NCI-H446 (cell line): ENCODE measurements at places on chromosomes 7 and 10.
A peak's percentile ranks its signal among the peaks of the same experiment; 100 is the strongest.

DNA sequence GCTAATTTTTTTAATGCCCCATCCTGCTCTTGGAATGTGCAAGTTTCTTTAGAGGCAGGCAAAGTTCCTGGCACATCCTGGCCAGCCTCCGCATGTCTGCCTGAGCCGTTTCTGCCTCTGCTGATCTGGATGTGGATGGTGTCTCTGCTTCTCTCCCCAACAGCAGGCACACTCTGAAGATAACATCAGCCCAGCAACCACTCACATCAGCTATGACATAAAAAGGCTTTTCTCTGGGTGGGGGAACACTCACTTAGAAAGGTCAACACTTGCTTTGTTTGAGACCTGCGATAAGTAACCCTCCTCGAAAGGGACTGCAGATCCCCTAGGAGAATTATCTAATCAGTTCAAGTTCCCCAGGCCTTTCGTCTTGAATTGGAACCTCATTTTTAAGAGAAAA is 142.9 kb downstream of the FGFR2 start:
- no peak for DNase-seq

- DNase-seq, result no peak
Measured at GRCh38 chr7:7292085-7292484, 109.7 kb downstream of the C1GALT1 start.

- DNase-seq, result no peak
Measured at GRCh38 chr7:48285373-48285772, 114.1 kb downstream of the ABCA13 start.

GRCh38 chr7:133931053-133931452 is 196.1 kb upstream of the LRGUK start:
- no peak for DNase-seq

DNA sequence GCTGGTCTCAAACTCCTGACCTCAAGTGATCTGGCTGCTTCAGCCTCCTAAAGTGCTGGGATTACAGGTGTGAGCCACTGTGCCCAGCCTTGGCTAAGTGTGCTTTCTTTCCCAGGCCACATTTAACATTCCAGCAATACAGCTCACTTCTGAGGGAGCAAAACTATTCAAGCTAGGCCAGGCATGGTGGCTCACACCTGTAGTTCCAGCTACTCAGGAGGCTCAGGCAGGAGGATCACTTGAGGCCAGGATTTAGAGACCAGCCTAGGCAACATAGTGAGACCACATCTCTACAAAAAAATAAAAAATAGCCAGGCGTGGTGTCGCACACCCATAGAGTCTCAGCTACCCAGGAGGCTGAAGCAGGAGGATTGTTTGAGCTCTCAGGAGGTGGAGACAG is 23.3 kb upstream of the TPST1 start:
- no peak for DNase-seq

GRCh38 chr7:94556028-94556427 is 46.4 kb downstream of the CASD1 start:
- DNase-seq, result no peak

GRCh38 chr7:151051108-151051507 is 2.8 kb downstream of the ASIC3 start:
- no peak for DNase-seq

- peak; percentile 69 for DNase-seq
Measured at GRCh38 chr7:135755351-135755753, 6.7 kb upstream of the FAM180A start.

GRCh38 chr7:10579561-10579960 is 394.1 kb upstream of the PHF14 start:
- DNase-seq, result no peak

DNA sequence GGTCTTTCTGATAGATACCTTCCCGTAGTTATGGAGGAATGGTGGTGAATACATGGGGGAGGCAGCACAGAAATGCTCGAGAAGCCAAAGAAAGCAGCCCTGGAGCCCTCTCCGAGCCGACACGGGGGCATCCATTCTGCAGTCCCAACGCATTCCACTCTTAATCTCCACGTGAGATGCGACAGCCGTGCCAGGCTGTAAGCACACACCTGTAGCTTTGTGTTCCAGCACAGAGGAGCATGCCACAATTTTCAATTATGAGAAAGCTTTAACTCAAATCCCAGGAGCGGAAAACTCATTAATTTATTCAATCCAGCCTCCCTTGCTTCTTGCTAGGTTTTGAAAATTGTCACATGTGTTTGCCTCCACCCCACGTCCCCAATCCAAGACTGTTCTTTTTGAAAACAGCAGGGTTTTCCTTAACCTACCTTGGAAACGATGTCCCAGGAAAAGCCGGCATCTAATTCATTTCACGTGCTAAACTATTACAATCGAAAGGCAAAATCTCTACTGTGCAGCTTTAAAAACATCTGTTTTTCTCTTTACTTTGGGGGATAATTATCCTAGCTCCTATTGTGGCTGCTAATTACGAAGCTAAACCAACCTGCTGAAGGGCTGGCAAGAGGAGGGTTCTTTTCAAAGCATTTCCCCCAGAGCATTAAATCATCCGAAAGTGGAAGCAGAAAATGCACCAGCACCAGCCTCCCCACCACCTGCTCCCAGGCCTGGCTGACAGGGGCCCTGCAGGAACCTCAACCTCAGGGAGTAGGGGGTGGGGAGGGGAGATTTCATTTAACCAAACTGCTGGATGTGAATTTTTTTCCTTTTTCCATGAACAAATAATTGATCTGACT is 56.0 kb upstream of the CHST15 start:
- DNase-seq, result no peak

DNA sequence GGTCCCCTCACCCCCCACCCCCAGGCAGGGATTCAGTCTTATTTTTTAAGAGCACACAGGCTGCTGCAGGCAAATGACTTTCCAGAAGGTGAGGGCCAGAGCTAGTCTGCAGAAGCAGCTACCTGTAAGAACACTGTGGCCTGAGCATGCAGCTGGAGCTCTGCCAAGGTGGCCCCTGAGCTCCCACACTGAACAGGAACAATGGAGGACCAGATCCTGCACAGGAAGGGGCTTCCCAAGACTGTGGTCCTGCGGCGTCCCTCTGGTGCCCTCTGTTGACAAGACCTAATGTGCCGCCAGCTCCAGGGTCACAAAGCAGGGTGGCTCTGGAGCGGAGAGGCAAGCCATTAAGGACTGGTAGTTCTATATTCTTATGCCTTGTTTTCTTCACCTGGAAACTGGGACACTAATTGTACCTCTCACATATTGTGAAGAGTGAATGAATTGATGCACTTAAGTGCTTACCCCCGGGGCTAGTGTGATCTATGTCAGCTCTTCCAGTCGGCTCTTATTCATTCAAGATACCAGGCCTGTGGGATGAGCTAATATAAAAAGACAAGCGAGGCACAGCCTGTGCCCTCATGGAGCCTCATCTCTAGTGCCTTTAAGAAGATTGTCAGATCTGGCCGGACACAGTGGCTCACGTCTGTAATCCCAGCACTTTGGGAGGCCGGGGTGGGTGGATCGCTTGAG is 8.0 kb upstream of the BEND7 start:
- DNase-seq, result peak; percentile 51

- DNase-seq, result no peak
Measured at GRCh38 chr7:70707823-70708243, 424.1 kb upstream of the GALNT17 start.

GRCh38 chr10:128463991-128464760 is 338.0 kb upstream of the MKI67 start:
- DNase-seq, result no peak

- DNase-seq, result no peak
Measured at GRCh38 chr10:84038035-84038434, 101.3 kb upstream of the GHITM start.

DNA sequence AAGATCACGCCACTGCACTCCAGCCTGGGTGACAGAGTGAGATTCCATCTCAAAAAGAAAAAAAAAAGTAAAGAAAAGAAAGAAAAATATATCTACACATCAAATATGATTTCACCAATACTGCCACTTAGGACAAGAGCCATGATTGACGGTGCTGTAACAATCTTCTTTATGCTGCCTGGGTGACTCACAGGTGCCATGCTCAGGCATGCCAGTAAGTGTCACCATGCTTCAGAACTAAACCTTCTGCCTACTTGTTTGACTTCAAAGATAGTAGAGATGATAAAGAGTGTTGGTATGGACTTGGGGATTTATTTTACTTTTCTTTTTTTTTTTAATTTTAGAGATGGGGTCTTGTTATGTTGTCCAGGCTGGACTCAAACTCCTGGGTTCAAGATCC is 33.6 kb upstream of the DNMBP start:
- DNase-seq, result no peak

DNA sequence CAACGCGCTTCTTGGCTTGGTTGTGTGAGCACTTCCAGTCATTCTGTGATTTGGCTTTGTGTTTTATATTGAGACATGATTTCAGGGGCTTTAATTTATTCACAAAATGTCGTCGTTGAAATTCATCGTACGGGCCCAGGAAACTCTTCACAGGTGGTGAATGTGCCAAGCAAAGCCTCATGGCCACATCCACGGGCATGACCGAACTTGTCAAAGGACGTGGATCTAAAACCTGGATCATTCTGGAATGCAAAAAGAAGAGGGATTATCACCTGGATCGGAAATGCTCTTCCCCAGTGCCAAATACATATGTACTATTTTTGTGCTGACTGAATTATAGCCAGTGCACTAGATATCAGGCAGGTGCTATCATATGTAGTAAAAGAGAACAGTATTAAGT is 2.2 kb downstream of the PPP1R3C start:
- DNase-seq, result no peak
